ENCODE measurements at places on chromosomes 1 and 21.
A peak's percentile ranks its signal among the peaks of the same experiment; 100 is the strongest.

DNA sequence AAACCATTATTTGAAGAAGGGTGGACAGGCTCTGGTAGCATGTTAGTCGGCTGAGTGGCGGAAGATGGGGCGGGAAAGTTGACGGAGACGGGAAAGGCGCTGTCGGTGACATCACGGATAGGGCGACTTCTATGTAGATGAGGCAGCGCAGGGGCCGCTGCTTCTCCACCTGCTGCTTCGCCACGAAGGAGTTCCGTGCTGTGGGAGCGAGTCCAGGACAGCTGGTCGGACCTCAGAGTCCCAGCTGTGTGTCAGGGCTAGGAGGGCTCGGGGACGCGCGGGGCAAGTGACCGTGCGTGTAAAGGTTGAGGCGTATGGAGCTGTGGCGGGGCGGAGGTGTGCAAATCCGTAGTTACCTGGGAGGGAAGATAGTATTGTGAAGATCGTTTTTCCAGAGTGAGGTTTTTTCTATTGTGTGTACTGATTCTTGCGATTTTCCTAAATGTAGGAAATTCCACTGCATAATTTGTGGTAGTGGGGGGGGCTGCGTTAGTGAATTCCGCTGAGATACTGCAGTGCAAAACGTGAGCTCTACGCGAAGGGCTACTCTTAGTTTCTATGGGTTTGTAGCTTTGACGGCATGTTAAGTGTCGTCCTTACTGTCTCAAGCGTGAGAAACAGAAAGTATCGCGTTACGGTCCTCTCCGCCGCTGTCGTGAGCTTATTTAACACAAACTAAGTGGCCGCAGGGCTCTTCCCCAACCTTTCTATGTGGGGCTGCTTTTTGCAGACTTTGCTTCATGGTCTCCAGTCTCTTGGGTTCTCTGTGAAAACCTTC, 111.2 kb upstream of the NBPF11 start:
- DNase-seq, result peak; percentile 57

GRCh38 chr1:112926858-112927257, 29.1 kb downstream of the SLC16A1 start:
- no peak for DNase-seq

DNA sequence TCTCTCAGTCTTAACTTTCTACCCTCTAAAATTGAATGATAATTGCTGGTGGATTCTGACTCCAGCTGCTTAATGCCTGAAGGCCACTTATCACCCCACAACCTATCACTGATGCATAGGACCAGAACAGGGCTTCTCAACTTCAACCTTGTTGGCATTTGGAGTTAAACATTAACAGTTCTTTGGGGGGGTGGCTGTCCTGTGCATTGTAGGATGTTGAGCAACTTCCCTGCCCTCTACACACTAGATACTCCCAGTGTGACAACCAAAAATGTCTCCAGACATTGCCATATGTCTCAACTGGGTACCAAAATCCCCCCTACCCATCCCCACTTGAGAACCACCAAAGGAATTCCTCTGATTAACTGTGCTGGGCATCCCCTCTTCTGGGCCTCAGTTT, 275.4 kb upstream of the TMEM51 start:
- no peak for DNase-seq

GRCh38 chr1:222543817-222544216, 4.1 kb downstream of the HHIPL2 start:
- no peak for DNase-seq

DNA sequence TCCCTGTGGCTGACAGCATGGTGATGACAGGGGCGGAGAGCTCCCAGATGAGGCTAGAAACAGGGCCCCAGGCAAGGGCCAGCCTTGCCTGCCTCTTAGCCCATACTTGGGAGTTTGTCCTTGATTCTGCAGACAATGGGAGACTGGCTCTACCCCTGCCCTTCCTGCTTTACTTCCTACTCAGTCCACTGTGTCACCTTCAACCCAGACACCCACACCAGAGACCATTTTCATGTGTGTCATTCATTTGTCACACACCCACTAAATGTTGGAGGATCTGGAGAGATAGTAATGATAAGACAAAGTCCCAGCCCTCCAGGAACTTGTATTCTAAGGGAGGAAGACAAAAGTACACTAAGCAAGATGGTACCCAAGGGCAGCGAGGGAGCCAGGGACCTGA, 43.7 kb downstream of the SYT6 start:
- peak; percentile 63 for DNase-seq

GRCh38 chr21:45993210-45994085, 11.9 kb downstream of the COL6A1 start:
- no peak for DNase-seq

GRCh38 chr1:184150776-184151531, 99.4 kb downstream of the TSEN15 start:
- DNase-seq, result peak; percentile 59

DNA sequence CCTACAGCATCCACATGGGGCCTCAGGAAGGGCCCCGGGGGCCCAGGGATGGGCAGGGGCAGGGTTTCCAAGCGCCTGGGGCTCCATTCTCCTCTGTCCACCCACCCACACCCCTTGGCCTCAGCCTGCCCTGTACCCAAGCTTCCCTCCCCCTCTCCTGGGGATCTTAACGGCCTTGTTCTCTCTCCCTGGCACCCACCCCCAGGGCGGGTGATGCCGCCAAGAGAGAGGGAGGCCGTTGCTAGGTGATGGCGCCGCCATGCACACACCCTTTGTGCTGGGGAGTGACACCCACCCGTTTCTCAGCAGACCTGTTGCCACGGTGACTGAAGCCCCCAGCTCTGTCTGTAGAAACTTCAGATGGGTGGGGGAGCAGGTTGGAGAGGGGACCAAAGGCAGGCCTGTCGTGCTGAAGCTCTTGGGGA, 7.6 kb downstream of the GPR37L1 start:
- no peak for DNase-seq

GRCh38 chr1:94590203-94591137, 48.9 kb upstream of the F3 start:
- DNase-seq, result no peak

- peak; percentile 7 for DNase-seq
Observed at GRCh38 chr1:93433407-93433961, 14.4 kb upstream of the FNBP1L start.

DNA sequence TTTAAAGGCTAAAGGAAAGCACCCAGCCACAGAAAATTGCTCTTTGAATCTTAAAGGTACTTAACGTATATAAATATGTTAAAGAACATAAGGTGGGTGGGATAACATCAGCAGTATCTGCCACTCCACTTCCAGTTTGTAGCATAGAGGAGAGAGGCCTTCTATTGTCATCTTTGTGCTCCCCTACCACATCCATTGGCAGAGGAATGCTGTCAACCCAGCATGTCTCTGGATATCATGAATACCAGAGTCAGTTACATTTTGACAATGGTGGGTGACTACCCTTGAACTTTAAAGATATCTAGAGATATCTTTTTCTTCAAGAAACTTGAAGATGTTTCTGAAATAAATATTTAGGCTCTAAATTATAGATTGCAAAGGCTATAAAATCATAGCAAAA, 283.2 kb upstream of the LRRC7 start:
- no peak for DNase-seq

- no peak for DNase-seq
Observed at GRCh38 chr1:94316836-94317789, 79.7 kb upstream of the ARHGAP29 start.

DNA sequence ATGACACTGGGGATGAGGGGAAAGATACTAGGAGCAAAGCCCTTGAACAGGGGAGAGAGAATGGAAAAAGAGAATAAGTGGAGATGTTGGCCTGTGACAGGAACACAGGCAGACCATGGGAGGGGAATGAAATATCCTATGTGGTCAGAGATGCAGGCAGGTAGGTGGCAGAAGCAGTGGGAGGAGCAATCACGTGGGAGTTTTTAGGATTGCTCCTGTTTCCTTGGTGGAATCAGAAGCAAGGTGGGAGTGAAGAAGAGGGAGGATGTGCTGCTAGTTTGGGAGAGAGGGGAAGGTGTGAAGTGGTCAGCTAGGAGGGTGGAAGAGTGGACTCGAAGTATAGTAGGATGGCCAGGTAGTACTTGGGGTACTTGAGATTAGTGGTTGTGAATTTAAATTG, 46.4 kb upstream of the CDC42BPA start:
- no peak for DNase-seq

GRCh38 chr1:31751822-31752241, 12.3 kb downstream of the ADGRB2 start:
- no peak for DNase-seq

GRCh38 chr1:16152481-16153087, 3.3 kb downstream of the EPHA2 start:
- no peak for DNase-seq

DNA sequence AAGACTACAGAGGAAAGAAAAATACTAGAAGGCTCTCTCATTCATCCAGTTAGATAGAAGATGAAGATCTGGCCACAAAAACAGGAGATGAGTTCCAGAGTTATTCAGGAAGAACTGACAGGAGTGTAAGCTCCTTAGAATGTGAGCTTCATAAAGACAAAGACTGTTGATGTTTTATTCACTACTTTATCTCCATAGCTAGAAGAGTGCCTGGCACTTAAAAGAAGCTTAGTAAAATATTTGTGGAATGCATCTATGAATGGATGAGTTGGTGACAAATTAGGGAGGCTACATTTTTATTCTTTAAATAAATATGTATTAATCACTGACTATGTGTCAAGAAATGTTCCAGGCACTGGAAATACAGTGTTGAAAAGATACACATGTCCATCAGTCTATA, 13.8 kb downstream of the CLDN17 start:
- no peak for DNase-seq
